LHCN-M2 (cell line): ENCODE measurements at places on chromosomes 5 and 9.

GRCh38 chr5:13552361-13552760 lies 392.1 kb downstream of the DNAH5 start:
- no peak for DNase-seq

- no peak for DNase-seq
These were observed 95.0 kb upstream of the PCSK1 start for GRCh38 chr5:96527768-96528661.

DNA sequence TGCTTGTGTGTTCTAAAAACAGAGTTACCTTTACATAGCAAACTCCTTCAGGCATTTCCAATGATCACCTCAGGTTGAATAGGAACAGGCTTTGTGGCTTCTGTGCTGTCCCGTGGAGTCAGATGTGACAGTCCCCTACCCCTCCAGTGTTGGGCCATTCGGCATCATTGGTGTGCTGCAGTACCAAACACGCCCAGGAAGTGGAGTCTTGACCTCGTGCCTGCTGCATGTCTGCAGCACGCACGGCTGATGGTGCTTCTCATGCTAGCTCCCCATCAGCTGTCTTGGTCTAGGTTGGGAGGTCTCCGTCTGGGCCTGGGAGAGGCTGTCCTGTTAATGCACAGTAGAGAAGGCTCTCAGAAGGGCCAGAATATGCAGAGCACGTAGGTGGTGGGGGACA lies 42.5 kb upstream of the PHF2 start:
- DNase-seq: no peak

DNA sequence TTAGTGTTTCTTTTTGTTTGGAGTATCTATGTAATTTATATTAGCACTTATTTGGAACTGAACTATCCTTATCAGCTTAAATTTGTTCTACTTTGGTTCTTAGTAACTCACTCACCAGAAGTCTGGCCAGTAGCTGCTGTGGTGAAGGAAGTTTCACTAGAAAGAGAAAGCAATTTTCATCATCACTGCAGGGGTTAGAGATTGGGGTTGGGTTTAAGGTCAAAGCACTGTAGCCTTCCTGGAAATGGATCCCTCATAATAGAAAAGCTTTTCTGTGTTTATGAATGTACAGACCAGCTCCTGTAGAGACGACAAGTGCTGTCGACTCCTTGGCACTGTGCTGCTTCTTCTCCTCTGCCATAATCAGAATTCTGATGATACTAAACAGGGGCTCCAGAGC lies 22.2 kb downstream of the MROH2B start:
- DNase-seq: no peak

DNA sequence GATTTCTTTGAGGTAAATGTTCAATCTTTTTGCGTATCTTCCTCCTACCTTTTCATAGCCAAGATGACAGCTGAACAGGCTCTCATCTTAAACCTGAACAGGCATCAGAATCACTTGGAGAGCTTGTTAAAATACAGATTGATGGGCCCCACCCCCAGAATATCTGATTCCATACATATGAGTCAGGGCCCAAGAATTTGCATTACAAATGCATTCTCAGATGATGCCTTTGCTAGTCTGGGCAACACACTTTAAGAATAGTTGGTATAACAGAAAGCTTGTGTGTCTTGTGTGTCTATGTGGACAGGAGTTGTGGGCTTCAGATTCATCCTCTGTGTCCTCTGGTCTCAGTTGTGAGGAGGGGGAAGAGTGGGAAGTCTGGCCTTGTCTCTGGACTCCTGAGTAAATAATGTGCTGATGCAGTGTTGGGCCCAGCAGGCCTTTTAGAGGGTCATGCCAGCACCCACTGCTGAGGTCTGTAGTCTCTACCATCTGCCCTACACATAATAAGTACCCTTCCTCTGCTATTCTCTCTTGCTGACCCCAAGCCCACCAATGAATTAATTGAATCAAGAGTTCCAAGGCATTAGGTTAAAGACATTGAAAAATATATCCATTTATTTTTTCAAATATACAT lies 43.1 kb downstream of the PTCD2 start:
- DNase-seq: peak; percentile 94

DNA sequence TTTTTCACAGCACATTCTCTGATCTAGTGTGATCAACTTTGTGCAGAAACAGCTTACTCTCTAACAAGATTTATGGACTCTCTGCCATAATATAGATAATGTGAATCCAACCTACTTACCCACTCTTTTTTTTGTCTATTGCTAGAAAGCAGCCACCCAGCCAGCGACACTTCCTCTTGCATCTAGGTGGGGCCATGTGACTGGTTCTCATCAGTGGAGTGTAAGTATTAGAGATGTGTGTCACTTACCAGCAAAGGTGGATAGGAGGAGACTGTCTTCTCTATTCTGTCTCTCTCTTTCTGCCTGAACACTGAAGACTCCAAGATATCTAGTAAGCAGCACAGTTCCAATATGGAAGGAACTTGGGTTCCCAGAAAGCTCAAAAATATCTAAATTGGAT lies 174.8 kb downstream of the MCTP1 start:
- DNase-seq: no peak

DNA sequence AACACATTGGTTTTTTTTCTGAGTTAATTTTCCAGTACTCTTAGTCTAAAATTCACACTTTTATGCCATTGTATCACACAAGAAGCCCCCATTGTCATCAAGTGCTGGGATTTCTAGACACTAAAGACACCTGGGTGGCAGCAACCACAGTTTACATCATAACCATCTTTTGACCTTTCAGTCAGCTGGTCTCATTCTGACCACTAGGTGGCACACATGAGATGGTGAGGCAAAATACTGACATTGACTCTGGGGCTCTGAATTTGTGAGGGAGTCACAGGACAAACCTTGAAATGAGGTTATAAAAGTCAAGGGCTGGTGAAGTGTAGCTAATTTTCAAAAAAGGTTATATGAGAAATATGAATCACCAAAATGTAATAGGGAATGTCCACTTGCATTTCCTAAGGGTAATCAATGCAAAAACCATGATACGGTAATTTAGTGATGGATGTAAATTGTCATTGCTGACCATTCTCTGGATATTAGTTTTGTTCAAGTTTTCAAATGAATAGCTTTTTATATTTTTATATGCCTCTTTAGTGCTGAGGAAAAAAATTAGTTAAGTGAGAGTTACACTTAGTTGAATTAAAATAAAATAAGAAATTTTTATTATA lies 229.4 kb downstream of the DMAC1 start:
- peak; percentile 13 for DNase-seq

DNA sequence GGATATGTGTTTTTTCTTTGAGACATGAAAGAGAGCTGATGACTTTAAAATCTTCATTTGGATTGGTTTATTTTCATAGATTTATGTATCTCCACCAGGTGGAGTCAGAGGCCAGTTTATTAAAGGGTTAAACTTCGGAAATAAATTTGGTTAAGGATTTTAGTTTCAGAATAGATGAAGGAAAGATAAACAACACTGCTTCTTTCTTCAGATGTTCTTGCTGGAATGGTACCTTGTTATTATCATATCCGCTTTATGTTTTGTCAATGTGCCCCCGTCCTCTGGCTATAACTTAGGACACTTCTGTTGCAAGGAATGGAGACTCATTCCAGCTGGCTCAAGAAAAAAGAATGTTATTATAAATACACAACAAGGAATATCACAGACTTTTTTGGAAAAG lies 81.2 kb downstream of the ALDH1A1 start:
- DNase-seq: peak; percentile 47

- DNase-seq: no peak
These were observed 41.2 kb upstream of the IFNE start for GRCh38 chr9:21523021-21524014.

GRCh38 chr9:97918611-97919010 lies 3.7 kb downstream of the TRMO start:
- no peak for DNase-seq
